ENCODE measurements at places on chromosomes 4 and X.

- no peak for DNase-seq
Observed at GRCh38 chrX:13983734-13984133, 46.0 kb downstream of the GEMIN8 start.

DNA sequence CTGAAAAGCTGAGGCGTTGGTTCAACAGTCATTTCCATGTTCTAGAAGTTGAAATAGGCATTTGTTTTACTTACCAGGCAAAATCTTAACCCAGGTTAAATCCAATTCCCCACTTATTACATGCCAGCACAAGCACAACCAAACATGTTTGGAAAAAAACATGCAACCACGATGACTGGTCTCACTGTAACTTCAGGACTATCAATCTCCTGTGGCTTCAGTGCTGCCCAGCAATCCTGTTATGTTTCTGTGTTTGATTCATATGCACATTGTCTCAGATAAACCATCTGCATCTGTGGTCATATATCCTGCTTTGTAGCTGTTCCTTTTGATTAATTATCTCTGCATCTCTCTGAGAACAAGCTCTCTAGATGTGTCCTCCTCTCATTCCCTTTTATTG, 28.3 kb downstream of the PRDM8 start:
- DNase-seq = no peak

GRCh38 chr4:55336138-55337034, 9.7 kb upstream of the SRD5A3 start:
- no peak for DNase-seq

- no peak for DNase-seq
Observed at GRCh38 chr4:148114436-148114835, 327.8 kb downstream of the NR3C2 start.

- DNase-seq = no peak
Observed at GRCh38 chrX:17098516-17099247, 152.2 kb downstream of the REPS2 start.

DNA sequence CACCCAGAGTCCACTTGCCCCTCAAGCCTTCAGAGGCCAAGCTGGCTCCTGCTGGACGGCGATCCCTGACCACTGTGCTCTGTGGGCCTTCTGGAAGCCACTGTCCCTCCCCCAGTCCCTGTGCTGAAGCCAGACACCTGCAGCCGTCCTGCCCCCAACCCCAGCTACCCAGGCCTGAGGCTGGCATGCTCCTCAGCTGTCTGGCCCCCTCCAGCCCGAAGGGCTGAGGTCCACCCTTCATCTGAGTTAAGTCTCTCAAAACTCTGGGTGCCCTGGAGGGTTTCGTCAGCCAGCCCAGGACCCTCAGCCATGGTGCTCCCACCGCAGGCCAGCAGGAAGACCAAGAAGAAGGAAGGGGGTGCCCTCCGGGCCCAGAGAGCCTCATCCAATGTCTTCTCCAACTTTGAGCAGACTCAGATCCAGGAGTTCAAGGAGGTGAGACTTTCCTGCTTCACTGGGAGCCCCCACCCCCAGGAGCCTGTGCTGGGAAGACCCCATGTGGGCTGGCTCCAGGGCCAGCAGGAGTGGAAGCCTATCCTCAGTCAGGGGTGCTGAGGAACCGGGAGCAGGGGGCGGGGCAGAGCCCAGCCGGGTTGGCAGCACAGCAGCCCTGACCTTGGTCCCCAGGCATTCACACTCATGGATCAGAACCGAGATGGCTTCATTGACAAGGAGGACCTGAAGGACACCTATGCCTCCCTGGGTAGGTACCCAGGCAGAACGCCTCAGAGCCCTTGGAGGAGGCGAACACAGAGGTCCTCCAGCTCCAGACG, 4.2 kb downstream of the MYL5 start:
- DNase-seq = no peak

- no peak for DNase-seq
Observed at GRCh38 chr4:73109493-73109892, 40.0 kb upstream of the COX18 start.

DNA sequence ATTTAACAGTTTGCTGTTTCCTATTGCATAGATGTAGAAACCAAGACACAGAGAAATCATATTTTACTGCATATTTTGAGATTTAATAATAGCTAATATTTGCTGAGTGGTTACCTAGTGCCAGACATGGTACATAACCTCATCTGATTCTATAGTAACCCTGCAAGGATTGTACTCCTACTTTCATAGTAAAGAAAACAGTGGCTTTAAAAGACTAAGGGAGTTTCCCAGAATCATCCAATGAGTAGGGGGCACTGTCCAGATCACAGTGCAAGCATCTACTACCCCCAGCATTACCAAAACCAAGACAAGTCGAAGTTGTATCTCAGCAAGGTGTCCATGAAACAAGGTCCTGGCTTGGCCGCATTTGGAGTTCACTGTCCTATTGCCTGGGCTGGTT, 224.5 kb upstream of the TENM3 start:
- DNase-seq = no peak

DNA sequence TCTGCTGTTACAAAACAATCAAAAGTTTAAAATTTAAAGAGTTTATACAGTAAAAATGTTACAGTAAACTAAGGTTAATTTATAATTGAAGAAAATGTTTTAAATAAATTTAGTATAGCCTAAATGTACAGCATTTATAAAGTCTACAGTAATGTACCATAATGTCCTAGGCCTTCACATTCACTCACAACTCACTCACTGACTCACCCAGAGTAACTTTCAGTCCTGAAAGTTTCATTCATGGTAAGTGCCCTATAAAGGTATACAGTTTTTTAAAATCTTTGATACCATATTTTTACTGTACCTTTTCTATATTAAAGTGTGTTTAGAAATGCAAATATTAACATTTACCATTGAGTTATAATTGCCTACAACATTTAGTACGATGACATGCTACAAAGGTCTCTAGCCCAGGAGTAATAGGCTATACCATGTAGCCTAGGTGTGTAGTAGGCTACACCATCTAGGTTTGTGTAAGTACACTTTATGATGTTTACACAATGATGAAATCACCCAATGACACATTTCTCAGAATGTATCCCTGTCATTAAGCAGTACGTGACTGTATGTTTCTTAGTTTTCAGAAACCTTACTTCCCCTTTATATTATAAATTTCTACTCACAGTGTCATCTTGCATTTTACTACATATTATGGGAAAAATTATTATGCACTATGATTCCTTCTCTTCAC, 320.8 kb downstream of the ADAM29 start:
- no peak for DNase-seq

- DNase-seq = no peak
Observed at GRCh38 chrX:3516051-3516541, 169.6 kb upstream of the MXRA5 start.

- no peak for DNase-seq
Observed at GRCh38 chr4:1628892-1629698, 55.0 kb downstream of the FAM53A start.

DNA sequence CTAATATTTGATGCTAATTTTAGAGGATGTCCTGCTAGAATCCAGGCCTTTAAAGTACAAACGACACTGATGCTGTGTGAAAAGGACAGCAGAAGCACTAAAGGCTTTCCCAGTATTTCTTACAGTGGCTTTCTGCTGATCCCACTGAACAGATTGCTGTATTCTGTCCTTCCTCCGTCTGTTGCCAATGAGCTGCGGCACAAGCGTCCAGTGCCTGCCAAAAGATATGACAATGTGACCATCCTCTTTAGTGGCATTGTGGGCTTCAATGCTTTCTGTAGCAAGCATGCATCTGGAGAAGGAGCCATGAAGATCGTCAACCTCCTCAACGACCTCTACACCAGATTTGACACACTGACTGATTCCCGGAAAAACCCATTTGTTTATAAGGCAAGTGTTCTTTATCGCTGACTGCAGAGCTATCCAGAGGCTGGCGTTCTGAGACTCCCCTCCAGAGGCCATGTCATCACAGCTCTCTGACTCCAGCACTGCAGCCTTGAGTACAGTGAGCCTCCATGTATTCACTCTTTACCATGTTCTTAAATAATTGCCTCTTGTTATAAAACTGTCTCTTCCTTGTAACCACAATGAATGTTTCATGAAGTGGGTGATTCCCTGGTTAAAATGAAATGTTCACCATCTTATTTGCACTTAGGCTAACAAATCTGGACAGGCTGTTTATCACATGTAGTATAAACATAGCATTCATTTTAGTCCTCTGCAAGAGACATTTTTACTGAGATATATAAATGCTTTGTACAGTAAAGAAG, 43.6 kb downstream of the GUCY1B1 start:
- no peak for DNase-seq

DNA sequence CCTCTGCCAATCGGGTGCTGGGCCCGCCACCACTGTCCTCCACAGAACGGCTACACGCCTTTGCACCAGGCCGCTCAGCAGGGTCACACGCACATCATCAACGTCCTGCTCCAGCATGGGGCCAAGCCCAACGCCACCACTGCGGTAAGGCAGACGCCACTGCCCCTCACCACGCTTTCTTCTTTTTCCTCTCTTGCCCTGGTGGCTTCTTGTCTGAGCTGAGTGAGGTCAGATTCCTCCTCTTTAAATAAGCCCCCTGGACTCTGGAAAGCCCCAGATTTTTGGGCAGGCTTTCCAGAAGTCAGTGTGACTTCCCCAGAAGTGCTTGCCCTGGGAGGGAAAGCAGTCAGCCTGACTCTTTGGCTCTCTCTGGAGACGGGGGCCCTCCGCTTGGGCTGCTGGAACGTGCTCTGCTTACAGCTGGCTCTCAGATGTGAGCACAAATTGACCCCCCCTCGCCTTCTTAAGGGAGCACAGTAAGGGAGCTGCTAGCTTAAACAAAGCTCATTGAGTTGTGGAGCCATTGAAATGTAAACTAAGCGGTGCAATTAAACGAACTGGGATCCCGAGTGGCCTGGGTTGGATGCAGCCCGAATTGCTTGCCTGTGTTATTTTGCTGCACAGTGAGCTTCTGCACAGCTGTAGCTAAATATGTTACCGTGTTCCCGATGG, 243.1 kb downstream of the ANK2 start:
- peak; percentile 57 for DNase-seq

DNA sequence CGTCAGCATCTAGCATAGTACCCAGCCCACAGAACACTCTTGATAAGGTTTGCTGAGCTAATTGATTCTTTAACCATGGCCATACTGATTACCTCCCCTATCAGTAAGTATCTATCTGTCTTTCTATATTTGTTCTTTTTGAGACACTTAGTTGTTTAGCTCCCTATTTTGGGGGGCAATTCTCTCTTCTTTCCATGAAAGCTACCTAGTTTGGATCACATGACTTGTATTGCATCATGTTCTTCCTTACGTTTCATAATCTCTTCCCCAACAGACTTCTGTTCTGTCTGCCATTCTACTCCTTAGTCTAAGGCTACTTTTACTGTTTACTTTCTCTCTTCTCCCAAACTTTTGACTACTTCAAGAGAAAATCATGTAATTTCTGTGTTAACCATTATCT, 39.0 kb downstream of the TBC1D19 start:
- no peak for DNase-seq

DNA sequence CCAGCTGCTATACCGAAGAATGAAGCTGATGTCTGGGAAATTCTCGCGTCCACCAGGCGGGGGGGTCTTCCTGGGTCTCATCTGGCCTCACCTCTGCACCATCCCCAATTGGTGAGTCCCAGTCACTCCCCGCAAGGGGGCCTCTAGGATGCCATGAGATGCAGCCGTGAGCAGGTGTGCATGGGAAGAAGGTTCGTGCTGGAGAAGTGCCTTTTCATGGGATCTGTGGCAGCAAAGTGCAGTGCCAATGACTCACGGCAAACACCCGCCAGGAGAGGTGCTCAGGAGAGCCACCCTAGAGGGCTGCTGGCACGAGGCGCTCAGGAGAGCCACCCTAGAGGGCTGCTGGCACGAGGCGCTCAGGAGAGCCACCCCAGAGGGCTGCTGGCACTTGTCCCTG, 55.1 kb downstream of the CPZ start:
- DNase-seq = peak; percentile 63

DNA sequence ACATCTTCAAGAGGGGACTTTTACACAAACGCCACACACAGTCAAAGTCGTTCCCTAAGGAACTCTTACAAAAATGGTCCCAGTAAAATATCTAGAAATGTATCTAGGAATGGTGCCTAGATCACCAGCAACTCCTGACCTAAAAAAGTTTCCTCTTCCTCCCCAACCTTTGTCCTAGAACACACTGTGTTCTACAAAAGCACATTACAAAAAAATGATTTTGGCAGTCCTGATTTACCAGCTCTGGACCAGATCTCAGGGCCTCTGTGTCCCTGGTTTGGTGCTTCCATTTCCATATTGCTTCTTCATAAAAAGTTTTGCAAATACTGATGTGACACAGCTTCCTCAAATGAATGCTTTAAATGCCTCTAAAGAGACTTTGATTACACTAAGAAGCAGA, 55.0 kb downstream of the LNX1 start:
- no peak for DNase-seq

DNA sequence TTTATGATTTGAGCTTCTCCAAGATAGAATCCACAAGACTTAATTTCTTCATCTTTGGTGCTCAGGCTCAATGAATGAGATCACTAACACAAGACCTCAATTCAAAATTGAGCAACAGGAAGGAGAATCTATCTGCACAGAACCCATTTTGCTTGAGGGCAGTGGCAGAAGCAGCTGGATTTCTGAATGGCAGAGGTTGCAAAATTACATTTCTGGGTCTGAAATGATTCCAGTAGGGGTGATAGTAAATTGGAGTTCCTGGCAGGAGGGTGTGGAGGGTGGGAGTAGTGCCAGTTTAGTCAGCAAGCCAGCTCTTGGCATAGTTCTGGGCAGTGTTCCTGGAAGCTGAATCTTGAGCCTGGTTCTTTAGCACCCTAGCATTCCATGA, 281.1 kb downstream of the SLC7A11 start:
- DNase-seq = no peak

DNA sequence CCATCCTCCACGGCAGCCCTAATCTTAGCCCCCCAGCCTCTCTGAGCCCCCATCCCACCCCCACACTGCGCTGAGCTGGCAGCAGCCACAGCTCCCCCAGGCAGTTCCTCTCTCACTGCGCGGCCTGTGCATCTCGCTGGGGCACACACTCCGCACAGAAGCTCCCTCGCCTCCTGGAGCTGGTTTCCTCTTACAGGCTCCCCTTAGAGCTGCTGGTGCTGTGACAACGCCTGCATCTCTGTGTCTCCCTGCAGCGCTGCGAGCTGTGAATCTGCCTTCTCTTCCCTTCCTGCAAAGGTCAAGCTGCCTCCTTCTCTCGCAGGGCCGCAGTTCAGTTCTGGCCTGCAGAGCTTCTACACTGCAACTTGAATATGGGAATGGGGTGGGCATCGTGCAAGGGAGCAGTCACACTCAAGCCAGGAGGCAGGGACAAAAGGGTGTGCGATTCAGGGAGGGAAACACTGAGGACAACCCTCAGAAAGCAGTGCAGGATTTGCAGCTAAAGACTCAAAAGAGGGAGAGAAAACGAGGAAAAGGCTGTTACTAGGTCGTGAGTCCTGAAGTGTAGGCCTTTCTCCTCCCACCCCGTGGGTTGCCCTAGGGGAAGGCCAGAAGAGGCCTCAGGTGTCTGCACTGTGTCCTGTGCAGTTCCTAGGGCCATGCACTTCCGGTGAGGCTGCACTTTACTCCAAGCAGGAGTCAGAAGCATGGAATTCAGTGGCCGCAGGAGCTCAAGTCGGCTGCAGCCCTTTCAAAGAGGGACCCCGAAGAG, 87.0 kb downstream of the BCOR start:
- DNase-seq = no peak

DNA sequence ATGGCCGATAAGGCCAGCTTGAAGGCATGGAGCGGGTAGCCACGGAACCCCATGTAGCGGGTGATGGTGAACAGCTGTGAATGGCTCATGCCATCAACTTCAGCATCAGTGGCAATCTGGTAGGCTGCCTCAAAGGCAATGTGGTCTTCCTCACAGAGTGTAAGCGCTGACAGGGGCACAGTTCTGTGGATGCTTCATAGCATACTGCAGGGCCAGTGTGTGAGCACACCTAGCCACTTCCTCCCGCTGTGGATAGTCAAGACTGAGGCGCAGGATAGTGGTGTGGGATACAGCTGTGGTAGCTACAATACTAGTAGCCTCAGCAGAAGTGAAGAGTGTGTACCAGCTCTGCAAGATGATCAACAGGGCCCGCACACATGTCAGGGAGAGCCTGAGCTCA, 40.5 kb downstream of the C4orf33 start:
- DNase-seq = no peak
